ENCODE measurements at places on chromosomes 12 and 14.
A peak's percentile ranks its signal among the peaks of the same experiment; 100 is the strongest.

GRCh38 chr12:45731190-45731775 is 1.8 kb downstream of the ARID2 start:
- DNase-seq, result peak; percentile 40

- DNase-seq, result peak; percentile 98
Measured at GRCh38 chr12:31659087-31659942, at the start of gene ETFBKMT. ETFBKMT (plus strand) TSS chr12:31659688; CDS start chr12:31661954, 2,266 bp downstream.

DNA sequence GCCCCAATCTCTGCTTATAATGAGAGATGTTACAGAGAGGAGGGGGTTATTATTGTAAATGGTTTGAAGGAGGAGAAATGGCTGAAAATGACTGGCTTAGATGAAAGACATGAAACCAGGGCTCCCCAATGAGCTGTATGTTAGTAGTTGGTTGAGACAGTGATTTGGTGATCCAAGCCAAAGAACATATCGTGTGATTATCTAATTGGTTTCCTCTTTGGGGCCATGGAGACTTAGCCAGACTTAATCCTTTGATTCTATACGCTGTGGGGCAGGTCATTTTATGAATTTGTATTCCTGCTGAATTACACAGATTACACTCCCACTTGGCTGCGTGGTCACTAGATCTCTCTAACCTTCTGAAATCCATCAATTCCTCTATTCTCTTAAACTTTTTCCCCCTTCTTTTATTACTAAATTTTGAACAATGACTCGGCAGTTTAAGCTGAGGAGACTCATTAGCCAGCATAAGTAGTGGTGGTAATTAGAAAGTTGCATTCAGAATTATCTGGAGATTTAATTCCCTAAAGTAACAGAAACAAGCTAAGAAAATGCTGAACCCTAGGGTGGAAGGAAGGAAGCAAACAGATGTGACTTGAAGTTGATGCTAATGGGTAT is 5.3 kb downstream of the TTC8 start:
- DNase-seq, result peak; percentile 21

GRCh38 chr12:69298947-69299346 is 49.2 kb upstream of the LYZ start:
- DNase-seq, result no peak

GRCh38 chr12:110581931-110582275 is 1.2 kb downstream of the PPTC7 start:
- DNase-seq, result peak; percentile 53

DNA sequence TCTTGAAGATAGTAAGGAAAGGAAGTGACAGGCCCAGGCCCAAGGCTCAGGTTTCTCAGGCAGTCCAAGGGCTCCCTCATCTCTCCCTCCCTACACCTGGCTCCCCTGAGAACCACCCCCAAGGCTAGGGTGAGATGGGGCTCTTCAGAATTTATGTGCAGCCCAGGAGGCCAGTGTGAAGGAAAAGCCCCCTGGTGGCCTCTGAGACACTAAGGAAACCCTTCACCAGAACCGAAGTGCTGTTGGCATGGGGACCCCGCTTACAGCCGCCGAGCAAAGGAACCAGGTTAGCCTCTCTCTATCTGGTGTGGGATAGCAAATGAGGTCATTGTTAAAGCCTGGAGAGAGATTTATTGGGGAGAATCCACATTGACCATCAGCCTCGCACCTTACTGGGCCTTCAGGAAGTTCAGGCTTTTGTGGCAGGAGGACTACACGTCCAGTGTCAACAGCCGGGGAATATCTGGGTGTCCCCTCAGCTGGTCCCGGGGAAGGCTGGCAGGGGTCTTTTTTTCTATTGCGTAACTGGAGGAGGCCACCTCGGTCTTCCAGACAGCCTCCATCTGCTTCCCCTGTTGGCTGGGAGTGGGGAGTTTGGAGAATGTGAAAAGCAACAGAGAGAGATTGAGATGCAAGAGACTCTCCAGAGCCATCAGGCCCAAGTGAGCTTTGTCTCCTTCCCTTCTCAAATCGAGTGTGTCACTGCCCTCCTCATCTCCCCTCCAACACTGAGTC is 18.1 kb downstream of the FAM186B start:
- no peak for DNase-seq

DNA sequence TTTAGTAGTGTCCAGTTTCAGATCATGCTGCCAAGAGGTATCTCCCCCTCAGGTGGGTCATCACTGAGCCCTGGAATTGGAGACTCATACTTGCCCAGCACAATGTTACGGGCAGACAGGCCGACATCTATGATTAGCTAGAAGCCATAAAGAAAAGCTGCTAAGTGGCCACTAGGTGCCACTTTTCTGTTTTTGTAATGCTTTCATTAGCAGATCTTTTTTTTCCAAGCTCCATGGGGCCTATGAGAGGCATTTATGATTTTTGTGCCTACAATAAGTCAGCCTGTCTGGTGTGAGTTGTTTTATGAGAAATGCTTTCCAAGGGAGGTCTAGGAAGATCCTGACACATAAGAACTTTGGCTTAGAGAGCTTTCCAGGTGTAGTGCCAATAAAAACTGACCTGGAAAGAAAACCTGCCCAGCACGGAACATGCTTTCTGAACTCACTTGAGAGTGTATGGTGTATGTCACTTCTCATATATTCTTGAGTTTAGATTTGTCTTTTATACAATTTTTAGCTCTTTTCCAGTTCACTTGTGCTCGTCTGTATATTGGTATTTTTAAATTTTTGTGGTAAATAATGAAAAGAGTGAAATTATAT is 21.8 kb upstream of the SMCO2 start:
- peak; percentile 78 for DNase-seq

GRCh38 chr12:67400742-67401141 is 131.6 kb downstream of the CAND1 start:
- DNase-seq, result no peak

- peak; percentile 85 for DNase-seq
Measured at GRCh38 chr14:73785834-73786635, 65.6 kb upstream of the PTGR2 start.

DNA sequence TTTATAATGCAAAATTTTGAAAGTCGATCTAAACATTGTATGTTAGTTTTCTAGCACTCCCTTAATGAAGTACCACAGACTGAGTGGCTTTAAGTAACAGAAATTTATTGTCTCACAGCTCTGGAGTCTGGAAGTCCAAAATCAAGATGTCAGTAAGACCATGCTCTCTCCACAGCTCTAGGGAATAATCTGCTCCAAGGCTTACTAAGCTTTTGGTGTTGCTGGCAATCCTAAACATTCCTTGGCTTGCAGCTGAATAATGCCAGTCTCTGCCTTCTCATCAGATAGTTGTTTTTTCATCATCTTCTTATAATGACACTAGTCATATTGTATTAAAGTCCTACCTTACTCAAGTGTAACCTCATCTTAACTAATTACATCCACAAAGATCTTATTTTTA is 102.2 kb downstream of the RASSF9 start:
- DNase-seq, result peak; percentile 52

- no peak for DNase-seq
Measured at GRCh38 chr12:21677622-21678277, 20.1 kb upstream of the LDHB start.

- no peak for DNase-seq
Measured at GRCh38 chr12:77682488-77682887, 148.2 kb upstream of the NAV3 start.

GRCh38 chr12:122743895-122744525 is 8.6 kb upstream of the DENR start:
- no peak for DNase-seq

- no peak for DNase-seq
Measured at GRCh38 chr14:88281447-88281846, 41.6 kb downstream of the KCNK10 start.

DNA sequence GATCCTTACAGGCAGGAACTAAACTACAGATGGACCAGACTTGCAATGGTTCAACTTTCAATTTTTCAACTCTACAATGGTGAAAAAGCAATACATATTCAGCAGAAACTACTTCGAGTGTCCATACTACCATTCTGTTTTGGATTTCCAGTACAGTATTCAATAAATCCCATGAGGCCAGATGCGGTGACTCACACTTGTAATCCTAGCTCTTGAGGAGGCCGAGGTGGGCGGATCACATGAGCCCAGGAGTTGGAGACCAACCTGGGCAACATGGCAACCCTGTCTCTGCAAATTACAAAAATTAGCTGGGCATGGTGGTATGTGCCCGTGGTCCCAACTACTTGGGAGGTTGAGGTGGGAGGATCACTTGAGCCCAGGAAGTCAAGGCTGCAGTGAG is 336.1 kb downstream of the MED13L start:
- no peak for DNase-seq

GRCh38 chr12:105330283-105330930 is at the start of gene C12orf75:
C12orf75 (plus strand) TSS chr12:105330691; CDS start chr12:105330892, 201 bp downstream.
- DNase-seq, result peak; percentile 31

GRCh38 chr12:58342736-58343135 is 401.4 kb downstream of the ATP23 start:
- DNase-seq, result no peak

DNA sequence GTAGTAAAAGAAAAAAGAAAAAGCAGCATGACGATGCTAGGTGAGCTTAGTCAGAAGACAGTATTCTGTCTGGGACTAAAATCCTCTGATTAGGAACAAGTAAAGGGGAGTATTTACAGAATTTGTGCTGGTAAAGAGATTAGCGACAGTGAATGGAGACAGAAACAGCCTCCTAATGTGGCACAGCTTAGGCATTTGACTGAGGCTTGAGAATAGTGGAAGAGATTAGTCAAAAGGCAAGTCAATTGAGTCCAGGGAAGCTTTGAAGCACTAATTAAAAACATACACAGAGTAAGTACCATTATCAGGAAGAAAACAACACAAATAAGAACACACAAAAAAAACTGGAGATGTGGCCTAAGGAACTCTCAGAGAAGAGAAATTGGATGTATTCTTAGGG is 131.9 kb upstream of the CLEC14A start:
- no peak for DNase-seq

DNA sequence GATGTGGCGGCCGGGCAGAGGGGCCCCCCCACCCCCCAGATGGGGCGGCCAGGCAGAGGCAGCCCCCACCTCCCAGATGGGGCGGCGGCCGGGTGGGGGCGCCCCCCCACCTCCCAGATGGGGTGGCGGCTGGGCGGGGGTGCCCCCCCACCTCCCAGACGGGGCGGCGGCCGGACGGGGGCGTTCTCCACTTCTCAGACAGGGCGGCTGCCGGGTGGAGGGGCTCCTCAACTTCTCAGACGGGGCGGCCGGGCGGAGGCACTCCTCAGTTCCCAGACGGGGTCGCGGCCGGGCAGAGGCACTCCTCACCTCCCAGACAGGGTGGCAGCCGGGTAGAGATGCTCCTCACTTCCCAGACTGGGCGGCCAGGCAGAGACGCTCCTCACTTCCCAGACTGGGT is 469.8 kb downstream of the PCNX1 start:
- DNase-seq, result no peak

- no peak for DNase-seq
Measured at GRCh38 chr12:45285717-45286116, 69.8 kb downstream of the ANO6 start.

- DNase-seq, result no peak
Measured at GRCh38 chr12:107325075-107325608, 231.8 kb upstream of the CRY1 start.

- peak; percentile 76 for DNase-seq
Measured at GRCh38 chr12:93347054-93347785, 30.5 kb upstream of the NUDT4 start.

DNA sequence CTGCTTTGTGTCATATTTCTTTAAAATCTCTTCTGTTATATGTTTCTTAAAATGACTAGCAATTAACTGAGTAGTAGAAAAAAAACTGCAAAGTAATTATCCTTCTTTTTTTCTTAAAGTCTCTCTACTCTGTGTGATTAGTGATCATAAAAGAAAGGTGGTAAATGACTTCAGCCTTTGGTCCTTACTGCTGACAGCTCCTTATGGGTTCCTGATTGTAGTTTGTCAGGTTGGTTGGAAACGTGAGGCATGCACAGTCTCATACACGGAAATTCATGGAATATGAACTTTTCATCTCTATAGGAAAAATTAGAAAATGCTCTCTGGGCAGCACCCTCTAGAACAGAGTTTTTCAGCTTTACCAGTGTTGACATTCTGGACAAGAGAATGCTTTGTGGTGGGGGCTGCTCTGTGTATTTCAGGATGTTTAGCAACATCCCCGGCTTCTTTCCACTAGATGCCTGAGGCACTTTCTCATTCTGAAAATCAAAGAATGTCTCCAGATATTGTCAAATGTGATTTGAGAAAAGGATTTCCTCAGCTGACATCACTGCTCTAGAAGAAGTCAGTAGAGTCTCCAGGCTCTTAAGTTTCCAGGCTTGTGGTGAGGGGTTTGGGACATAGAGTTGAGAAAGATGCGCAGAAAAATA is 121.0 kb downstream of the PIK3C2G start:
- no peak for DNase-seq

DNA sequence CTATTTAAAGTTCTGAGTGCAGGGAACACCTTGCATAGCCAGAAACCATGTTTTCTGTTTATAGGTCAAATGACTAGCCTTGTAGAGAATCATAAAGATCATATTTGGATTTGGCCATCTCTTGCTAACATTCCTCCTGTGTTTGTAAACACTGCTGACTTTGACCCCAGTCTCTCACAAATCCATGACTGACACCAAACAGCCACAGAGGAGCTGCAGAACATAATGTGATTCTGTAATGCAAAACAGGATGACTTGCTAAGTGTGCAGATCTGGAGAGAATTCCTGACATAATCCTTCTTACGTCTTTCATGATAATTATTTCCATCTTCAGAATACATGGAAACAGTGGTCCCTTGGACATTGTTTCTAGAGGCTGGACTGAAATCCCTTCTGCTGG is 211.8 kb downstream of the BMP4 start:
- DNase-seq, result no peak

- DNase-seq, result peak; percentile 10
Measured at GRCh38 chr14:70907996-70908934, 1.0 kb downstream of the PCNX1 start.

GRCh38 chr14:57578801-57579200 is 85.1 kb upstream of the CCDC198 start:
- DNase-seq, result no peak

- no peak for DNase-seq
Measured at GRCh38 chr12:128076188-128076587, 190.8 kb upstream of the TMEM132C start.

GRCh38 chr12:121983536-121984210 is 38.0 kb upstream of the BCL7A start:
- no peak for DNase-seq

- DNase-seq, result no peak
Measured at GRCh38 chr12:27012982-27013255, 1.3 kb downstream of the TM7SF3 start.

DNA sequence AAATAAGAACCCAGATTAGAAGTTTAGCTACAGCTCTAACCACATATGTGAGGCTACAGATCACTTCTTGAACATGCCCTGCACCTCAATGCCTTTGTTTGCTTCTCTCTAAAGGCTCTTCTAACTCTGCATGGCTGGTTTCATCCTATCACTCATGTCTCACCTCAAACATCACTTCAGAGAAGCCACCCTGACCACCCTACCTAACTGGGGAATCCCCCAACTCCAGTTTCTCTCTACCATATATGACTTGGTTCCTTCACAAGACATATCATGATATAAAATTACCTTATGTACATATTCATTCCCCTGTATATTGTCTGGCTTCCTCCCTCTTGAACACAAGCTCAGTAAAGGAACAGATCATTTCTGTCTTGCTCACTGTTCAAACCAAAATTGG is 250.2 kb upstream of the GRIP1 start:
- DNase-seq, result no peak

Data from OCI-M1 (cell line).